ENCODE measurements at places on chromosomes 11 and 22. TPM values are rescaled to one million over a fixed set of nuclear protein-coding genes. Genes with fewer than 3 reads are reported as not detected.

DNA sequence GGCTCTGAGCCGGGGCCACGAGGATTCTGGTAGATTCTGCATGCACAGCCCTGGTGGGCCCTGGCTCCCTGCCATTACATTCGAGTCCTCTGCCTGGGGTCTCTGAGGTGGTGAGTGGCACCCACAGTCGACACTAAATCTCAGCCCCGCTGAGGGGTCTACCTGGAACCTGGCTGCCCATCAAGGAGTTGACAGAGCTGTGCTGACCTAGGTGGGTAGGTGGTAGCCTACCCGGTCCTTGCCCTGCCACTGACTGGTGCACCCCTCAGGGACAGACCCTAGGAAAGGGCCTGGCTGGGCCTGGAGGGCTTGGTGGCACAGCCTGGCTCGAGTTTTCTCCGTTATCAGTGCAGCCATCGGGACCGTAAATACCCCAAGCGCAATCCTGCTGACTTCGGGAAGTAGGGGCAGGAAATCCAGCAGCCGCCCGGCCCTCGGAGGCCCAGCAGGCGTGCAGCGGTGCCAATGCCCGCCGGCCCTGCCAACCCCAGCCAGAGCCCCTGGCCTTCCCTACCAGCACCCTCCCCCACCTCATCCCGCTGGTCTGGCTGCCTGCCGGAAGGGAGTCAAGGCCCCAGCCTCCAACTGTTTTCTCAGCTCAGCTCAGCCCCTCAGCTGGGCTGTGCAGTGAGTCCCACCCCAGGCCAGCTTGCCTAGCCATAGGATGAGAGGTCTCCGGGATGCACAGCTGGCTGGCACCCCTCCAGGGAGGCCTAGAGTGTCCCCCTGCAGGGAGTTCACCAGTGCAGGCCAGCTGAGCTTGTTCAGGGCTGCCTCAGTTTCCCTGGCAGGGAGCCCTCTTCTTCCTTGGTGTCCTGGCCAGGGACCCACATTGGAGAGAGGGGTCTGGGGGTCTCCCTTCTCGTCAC lies 80.4 kb upstream of the KCNQ1OT1 start:
- no peak for DNase-seq

- no peak for DNase-seq
Observed at GRCh38 chr11:79406376-79406775, 34.5 kb downstream of the TENM4 start.

- DNase-seq = no peak
Observed at GRCh38 chr22:26435327-26436093, 6.5 kb downstream of the ASPHD2 start.

Gene RAB39A
- total RNA-seq = 0.60 TPM

Gene YDJC
- total RNA-seq = 81.9 TPM
